ENCODE measurements at places on chromosomes 7 and 10.

GRCh38 chr7:28890137-28890536, 68.0 kb downstream of the TRIL start:
- no peak for DNase-seq

- DNase-seq: no peak
Observed at GRCh38 chr7:133780912-133781311, 346.2 kb upstream of the LRGUK start.

- no peak for DNase-seq
Observed at GRCh38 chr7:18402488-18403183, 92.9 kb upstream of the HDAC9 start.

GRCh38 chr7:64192148-64192704, 14.8 kb upstream of the ZNF735 start:
- no peak for DNase-seq

- DNase-seq: no peak
Observed at GRCh38 chr7:36045830-36046341, 107.2 kb upstream of the EEPD1 start.

GRCh38 chr7:157555944-157556641, 219.3 kb downstream of the DNAJB6 start:
- no peak for DNase-seq

DNA sequence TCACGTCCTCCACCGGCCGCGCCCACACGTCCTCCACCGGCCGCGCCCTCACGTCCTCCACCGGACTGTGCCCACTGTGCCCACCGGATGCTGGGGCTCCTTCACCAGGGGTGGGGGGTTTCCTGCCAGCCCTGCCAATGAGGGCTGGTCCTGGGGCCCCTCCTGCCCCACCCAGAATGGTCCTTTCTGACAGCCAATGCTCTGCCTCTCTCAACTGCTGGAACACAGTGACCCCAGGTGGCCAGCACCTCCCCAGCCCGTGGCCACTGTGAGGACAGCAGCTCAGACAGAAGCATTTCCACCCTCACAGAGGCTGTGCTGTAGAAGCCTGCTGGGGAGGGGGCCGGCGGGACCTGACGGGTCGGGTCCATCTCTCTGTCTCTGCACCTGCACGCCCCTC, 90.1 kb upstream of the DNAAF5 start:
- DNase-seq: no peak

DNA sequence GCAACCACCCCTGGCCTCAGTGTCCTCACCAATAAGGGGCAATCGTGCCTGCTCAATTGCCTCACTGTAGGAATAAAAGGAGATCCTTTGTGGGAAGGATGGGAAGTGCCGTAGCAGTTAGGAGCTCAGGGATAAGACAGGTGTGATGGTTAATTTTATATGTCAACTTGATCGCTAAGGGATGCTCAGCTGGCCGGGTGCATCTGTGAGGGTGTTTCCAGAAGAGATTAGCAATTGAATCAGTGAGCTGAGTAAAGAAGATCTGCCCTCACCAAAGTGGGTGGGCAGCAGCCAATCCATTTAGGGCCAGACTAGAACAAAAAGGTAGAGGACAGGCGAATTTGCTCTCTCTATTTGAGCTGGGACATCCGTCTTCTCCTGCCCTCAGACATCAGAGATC, 46.3 kb downstream of the BUB3 start:
- no peak for DNase-seq

DNA sequence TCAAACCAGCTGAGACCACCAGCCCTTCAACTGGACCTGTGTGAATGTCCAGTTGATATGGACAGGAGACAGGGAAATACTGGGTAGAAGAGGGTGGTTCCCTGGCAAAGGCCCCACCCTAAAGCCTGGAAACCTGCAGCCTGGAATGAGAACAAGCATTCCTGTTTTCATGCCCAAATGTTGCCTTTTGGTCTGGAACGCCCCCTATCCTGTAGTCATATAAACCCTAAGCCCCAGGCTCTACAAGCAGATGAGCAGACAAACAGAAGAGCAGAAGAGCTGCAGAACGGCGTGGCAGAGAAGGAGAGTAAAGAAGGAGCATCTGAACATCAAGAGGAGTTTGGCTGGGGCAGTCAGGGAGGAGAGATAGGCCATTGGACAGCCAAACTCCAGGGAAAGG, 38.4 kb downstream of the SYPL1 start:
- DNase-seq: no peak

- DNase-seq: no peak
Observed at GRCh38 chr10:99444383-99445045, 14.1 kb upstream of the GOT1 start.

- DNase-seq: no peak
Observed at GRCh38 chr7:42128703-42129102, 108.3 kb downstream of the GLI3 start.

DNA sequence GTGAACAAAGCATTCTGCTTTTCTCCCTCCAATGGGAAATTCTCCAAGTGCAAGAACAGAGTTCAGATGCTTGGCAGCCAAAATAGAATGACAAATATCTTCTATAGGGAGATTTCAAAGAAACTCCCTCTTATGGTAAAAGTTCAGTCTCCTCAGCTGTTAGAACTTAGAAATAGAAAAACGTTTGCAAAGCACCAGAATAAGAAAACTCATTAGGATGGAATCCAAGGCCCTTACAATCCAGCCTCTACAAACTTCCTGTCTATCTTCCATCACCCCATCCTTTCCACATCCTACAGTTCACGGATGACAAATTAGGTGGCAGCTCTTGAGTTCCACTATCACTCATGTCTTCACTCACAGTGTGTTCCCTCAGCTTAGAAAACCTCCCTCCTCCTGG, 25.7 kb downstream of the FAM13C start:
- no peak for DNase-seq

- no peak for DNase-seq
Observed at GRCh38 chr10:43055991-43056567, 20.8 kb upstream of the RET start.

- DNase-seq: no peak
Observed at GRCh38 chr10:2076528-2076927, 339.2 kb upstream of the ADARB2 start.

GRCh38 chr10:91887272-91888076, 21.8 kb downstream of the FGFBP3 start:
- DNase-seq: peak; percentile 26

DNA sequence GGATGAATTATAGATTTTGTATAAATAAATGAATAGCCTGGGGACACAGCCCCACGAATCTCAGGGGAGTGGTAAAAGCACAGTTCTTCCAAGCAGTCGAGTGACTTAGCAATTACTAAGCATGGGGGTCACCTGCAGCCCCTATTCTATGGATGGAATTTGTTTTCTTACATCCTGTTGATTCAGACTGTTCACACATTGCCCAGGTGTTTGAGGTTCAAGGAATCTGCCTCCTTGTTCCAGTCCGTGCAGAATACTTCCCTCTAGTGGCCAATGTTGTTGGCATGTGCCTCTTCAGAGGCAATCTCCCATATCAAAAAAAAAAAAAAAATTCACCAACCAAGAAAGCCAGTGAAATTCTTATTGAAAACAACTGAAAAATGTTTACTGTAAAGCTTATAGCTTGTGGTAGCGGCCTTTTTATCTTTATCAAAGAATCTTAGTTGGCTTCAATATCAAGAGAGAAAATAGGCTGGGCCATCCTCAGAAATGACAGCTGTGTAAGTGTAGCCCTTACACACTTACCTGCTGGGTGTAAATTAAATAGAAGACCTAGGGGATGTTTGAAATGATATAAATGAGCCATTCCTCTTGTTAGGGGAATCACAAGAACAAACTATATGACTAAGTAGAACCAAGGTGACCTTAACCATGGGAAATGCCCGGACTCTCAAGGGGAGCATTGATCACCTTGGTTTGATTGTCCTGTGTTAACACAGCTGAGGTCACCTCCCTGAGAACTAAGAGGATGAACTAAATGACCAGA, 7.8 kb downstream of the LIPM start:
- DNase-seq: peak; percentile 25

GRCh38 chr7:3722396-3722922, 421.4 kb downstream of the SDK1 start:
- no peak for DNase-seq

GRCh38 chr10:133400624-133401424, 6.9 kb downstream of the MTG1 start:
- no peak for DNase-seq

GRCh38 chr7:75691793-75692543, 46.8 kb downstream of the HIP1 start:
- DNase-seq: no peak

- DNase-seq: no peak
Observed at GRCh38 chr7:144438759-144439158, 35.3 kb upstream of the NOBOX start.

DNA sequence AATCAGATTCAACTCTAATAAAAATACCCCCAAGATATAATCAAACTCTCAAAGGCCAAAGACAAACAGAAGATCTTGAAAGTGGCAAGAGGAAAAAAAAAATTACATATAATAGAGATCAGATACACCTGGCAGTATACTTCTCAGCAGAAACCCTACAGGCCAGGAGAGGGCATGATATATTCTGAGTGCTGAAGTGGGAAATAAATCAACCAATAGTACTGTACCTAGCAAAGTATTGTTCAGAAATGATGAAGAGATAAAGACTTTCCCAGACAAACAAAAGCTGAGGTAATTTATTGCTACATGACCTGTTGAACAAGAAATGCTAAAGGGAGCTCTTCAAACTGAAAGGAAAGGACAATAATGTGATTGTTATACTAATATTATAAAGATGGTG, 291.9 kb downstream of the SH2D4B start:
- DNase-seq: no peak

DNA sequence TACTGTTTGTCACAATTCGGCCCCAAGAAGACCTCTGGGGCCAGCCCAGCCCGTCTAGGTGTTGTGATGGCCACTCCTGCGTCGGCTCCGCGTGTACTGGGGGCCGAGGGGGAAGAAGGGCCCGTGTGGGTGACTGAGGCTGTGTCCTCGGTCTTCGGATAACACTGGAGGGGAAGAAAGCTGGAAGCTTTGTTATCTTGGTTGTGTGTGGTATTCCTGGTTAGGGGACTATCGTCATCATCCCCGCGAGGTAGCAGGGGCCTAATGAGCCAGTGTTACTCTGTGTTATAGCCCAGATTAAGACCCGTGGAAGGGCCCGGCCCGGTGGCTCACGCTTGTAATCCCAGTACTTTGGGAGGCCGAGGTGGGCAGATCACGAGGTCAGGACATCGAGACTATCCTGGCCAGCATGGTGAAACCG, 854 bp downstream of the MTG1 start:
- DNase-seq: no peak

GRCh38 chr7:30471205-30471604, 7.4 kb downstream of the NOD1 start:
- no peak for DNase-seq

- DNase-seq: no peak
Observed at GRCh38 chr7:28081016-28081415, 99.6 kb downstream of the JAZF1 start.

GRCh38 chr7:92293896-92294590, 48.3 kb downstream of the ANKIB1 start:
- DNase-seq: no peak

DNA sequence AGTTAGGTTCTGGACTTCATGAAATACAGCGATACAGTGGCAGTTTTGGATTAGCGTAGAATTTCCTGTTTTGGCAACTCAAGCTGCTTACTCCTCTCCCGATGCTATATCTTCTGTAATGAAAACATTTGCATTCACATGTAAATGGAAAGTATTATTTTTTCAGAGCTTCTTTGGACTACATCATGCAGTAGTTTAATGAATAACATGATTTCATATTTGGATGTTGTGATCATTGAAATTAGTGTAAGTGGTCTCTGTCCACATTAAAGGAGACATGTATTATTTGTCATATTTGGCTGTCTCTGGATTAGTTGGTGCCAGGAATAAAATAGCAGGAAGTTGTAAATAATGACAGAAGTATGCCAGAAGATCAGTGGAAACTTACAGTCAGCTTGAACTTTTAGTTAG, 331.6 kb downstream of the GFRA1 start:
- DNase-seq: no peak

- no peak for DNase-seq
Observed at GRCh38 chr10:70558295-70558694, 44.2 kb downstream of the PRF1 start.

All from left colon (tissue), 2 donors.